ENCODE measurements at places on chromosomes 6 and 20.

DNA sequence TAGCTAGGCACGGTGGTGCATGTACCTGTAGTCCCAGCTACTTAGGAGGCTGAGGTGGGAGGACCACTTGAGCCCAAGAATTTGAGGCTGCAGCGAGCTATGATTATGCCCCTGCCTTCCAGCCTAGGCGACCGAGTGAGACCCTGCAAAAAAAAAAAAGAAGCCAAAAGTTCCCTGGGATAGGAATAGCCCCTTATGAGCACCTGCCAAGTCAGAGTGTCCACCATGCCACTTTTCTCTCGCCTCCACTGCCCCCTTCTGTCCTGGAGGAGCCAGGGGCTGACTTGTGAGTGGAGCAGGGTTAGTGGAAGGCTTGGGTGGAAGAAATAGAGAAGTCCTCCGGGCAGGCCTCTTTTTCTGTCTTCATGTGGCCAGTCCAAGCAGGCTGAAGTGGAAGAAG, 12.1 kb upstream of the DDX27 start:
- DNase-seq: no peak

DNA sequence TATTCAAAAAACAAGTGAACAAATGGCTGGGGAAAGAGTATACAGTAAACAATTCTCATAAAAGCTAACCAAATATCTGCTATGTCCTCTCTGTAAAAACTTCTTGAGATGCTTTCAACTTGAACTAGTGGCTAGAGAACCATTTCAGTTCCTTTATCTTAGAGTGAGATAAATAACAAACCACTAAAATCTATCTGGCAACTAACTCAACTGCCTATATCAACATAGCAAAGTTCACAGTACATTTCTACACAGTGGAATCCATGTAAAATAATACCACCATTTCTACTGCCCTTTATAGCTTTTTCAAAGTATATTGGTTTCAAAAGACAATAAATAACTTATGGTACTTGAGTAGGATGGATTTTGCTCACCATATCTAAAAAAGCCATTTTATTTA, 95.1 kb downstream of the MMS22L start:
- DNase-seq: no peak

- DNase-seq: peak; percentile 89
These were observed 6.1 kb upstream of the HSPA1B start for GRCh38 chr6:31821301-31822035.

- no peak for DNase-seq
These were observed 9.1 kb downstream of the PI16 start for GRCh38 chr6:36963451-36964290.

GRCh38 chr6:24251339-24251738, 106.5 kb downstream of the DCDC2 start:
- no peak for DNase-seq
